ENCODE measurements at places on chromosomes 4 and X. TPM values are rescaled to one million over a fixed set of nuclear protein-coding genes. Genes with fewer than 3 reads are reported as not detected.

DNA sequence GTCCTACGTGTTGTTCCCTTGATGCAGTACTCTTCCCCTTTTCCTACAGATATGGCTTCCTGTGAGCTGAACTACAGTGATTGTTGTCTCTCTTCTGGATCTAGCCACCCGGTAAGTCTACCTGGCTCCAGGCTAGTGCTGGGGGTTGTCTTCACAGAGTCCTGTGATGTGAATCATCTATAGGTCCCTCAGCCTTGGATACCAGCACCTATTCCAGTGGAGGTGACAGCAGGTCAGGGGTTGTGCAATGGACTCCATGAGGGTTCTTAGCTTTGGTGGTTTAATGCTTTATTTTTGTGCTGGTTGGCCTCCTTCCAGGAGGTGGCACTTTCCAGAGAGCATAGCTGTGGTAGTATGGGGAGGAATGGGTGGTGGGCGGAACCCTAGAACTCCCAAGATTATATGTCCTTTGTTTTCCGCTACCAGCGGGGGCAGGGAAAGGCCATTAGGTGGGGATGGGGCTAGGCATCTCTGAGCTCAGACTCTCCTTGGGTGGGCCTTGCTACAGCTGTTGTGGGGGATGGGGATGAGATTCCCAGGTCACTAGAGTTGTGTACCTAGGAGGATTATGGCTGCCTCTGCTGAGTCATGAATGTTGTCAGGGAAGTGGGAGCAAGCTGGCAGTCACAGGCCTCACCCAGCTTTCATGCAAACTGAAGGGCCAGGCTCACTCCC is 121.4 kb upstream of the ANKRD50 start:
- no peaks in the 10 kb centered on the region for H3K36me3 ChIP-seq
- no peak overlapping the region for H3K4me3 ChIP-seq
- H3K27ac ChIP-seq, result no peak overlapping the region
- no peaks in the 10 kb centered on the region for H3K4me1 ChIP-seq

Gene KDR
- total RNA-seq, result not detected

DNA sequence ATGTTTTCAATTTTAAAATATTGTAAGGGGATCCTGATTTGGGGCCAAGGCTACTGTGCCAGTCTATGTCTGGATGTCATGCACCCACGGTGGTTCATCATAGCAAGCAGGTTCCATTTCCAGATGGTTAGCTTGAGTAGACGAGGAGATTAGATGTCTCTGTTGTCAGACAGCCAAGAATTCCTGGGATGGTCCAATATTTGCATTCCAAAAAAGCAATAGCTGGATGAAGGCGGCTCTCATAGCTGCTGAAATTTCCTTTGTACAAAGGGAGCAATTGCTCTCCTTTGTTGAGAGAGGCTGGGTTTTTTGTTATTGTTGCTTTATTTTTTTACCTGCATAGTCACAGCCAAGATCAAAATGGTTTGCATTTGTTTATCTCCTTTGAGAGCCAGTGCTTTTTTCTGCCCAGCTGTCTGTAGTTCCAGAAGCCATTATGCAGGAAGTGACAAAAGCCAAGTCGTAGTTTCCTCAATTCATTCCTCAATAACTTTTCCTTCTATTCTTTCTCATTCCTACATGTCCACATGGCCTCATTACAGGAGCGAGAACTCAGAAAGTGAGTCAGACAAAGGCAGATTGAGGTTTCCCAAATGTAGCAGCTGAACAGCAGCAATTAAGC is 107.9 kb downstream of the MMRN1 start:
- no peak for DNase-seq
- H3K27ac ChIP-seq, result no peak overlapping the region
- H3K4me1 ChIP-seq, result no peaks in the 10 kb centered on the region
- H3K36me3 ChIP-seq, result no peaks in the 10 kb centered on the region
- H3K4me3 ChIP-seq, result no peak overlapping the region

DNA sequence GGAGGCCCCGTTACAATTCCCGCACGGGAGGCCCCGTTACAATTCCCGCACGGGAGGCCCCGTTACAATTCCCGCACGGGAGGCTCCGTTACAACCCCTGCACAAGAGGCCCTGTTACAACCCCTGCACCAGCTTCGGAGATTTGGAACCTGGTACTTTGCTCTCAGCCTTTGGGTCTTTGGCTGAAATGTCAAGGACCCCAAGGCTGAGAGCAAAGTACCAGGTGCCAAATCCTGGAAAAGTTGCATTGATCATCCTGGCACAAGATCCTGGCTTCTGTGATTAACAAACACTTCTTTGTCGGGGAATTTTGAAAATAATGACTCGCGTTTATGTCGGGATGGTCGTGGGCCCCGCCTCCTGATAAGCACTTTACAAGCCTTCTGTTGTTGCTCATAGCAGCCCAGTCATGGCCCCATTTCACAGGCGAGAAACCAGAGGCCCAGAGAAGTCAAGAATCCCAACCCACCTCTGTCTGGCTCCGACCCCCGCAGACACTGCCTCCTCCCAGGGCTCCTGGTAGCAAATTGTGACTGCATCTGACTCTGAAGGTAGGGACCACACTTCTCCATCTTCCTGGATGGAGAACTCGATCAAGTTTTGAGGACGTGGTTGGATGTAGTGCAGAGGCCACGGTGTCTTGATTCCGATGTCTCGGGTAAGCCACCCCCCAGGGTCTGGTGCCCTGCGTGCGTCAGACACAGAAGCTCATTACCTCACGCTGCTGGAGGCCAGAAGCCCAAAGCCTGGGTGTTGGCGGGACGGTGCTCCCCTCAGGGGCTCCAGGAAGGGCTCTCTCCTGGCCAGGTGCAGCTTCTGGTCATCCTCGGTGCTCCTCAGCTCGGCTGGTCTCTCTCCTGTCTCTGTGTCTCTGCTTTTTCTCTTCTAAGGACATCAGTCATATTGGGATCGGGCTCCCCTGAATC is 60.3 kb downstream of the ADRA2C start:
- H3K27ac ChIP-seq, result no peak overlapping the region

DNA sequence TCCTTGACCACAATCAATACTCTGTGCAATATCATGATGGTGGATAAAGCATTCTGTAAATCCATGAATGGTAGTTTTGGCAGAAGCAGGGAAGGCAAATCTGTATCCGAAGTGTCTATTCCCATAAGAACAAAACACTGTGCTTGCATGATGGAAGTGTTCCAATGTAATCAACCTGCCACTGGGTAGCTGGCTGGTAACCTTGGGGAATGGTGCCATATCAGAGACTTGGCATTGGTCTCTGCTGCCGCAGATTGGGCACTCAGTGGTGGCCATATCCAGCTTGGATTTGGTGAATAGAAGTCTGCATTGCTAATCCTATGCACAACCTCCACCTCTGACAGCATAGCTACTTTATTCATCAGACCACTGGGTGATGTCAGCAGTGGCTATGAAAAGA is 114.3 kb upstream of the EMCN start:
- no peaks in the 10 kb centered on the region for H3K27me3 ChIP-seq
- no peak overlapping the region for H3K27ac ChIP-seq
- H3K36me3 ChIP-seq, result no peaks in the 10 kb centered on the region

- no peaks in the 10 kb centered on the region for H3K27me3 ChIP-seq
- DNase-seq, result no peak
- peaks cover 6% of the 10 kb centered on the region for H3K4me1 ChIP-seq
- H3K27ac ChIP-seq, result no peak overlapping the region
Observed at GRCh38 chr4:101127176-101127790, 220.0 kb downstream of the PPP3CA start.

Gene RAI2
- not detected for total RNA-seq

DNA sequence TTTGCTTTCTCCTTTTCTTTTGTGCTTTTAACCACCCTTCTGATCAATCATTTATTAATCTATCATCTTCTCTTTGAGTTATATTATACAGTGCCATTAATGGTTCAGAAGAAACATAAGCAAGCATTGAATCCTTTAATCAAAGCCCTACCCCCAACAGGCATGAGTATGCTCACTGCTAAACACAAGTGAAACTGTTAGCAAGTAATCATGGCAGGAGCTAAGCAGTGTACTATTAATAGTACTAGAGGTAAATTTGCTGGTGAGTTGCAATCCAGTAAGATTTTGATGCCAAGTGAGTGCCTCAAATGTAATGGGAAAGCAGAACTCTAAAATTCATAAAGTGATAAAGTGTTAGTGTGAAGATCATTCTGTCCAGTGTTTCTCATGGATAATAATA is 57.2 kb downstream of the FNIP2 start:
- H3K4me1 ChIP-seq, result peaks cover 67% of the 10 kb centered on the region
- no peak for DNase-seq
- no peaks in the 10 kb centered on the region for H3K27me3 ChIP-seq
- peaks cover 27% of the 10 kb centered on the region for H3K36me3 ChIP-seq
- peak overlapping the region; percentile 25 for H3K27ac ChIP-seq

Gene PABPC4L
- total RNA-seq, result not detected

GRCh38 chrX:3268829-3269228 is 77.6 kb downstream of the MXRA5 start:
- H3K27me3 ChIP-seq, result no peaks in the 10 kb centered on the region
- H3K36me3 ChIP-seq, result no peaks in the 10 kb centered on the region
- no peaks in the 10 kb centered on the region for H3K4me1 ChIP-seq
- H3K27ac ChIP-seq, result no peak overlapping the region
- DNase-seq, result no peak

DNA sequence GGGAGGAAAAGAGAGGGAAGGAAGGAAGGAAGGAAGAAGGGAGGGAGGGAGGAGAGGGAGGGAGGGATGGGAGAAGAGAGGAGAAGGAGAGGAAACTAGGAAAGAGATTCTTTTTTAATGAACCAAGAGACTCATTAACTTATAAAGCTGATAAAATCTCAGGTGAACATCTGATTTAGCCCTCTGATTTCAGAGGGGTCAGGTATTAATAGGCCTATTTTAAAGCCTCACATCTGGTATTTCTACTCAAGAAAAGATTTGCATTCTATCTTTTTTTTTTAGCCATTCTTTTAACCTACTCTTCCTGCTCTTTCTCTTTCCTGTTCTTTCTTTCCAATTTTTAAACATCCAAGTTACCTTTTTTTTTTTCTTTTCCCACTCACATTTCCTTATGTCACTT is 103.3 kb upstream of the CPEB2 start:
- H3K4me1 ChIP-seq, result no peaks in the 10 kb centered on the region
- H3K27me3 ChIP-seq, result no peaks in the 10 kb centered on the region
- H3K27ac ChIP-seq, result no peak overlapping the region
- no peaks in the 10 kb centered on the region for H3K36me3 ChIP-seq

- peaks cover 11% of the 10 kb centered on the region for H3K4me1 ChIP-seq
- no peak for DNase-seq
- no peak overlapping the region for H3K27ac ChIP-seq
- peaks cover 59% of the 10 kb centered on the region for H3K27me3 ChIP-seq
- no peak overlapping the region for H3K4me3 ChIP-seq
Observed at GRCh38 chr4:76896614-76897535, 1.1 kb downstream of the SOWAHB start.

- no peaks in the 10 kb centered on the region for H3K27me3 ChIP-seq
- H3K36me3 ChIP-seq, result peaks cover 25% of the 10 kb centered on the region
- H3K4me3 ChIP-seq, result peak overlapping the region; percentile 89
- H3K27ac ChIP-seq, result peak overlapping the region; percentile 95
- peaks cover 73% of the 10 kb centered on the region for H3K4me1 ChIP-seq
- DNase-seq, result no peak
Observed at GRCh38 chr4:6986072-6986780, 56.9 kb upstream of the TADA2B start.
